ENCODE measurements at places on chromosomes 12 and 14.

DNA sequence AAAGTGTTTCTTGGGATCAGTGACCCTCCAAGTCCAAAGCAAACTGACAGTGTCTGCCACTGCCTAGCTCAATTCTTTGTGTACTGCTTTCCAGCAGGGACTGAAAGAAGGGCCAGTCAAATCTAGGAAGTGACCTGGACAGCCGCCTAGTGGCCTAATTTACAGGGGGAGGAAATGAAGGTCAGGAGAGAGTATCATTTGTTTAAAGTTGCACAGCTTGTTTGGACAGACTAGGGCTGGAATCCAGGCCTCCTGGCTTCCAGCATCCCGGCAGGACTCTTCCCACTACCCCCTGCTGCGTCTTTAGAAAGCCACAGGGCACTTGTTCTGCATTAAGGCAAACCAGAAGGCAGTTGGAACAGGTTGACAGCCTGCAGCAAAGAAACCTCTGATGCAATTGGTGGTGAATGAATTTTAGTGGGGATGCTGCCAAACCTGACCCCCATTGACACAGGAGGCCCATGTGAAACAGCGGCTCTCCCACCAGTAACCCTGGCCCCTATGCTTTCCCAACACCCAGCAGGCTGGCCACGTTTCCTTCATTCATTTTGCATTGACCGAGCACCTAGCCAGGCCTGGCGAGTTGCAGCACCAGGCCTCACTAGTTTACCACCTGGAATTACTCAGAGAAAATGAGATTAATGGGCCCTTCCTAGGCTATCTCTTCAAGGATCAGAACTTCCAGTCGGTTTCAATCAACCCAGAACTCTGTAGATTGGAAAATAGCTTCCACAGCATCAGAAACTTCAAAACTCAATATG lies 28.2 kb downstream of the GALNT16 start:
- no peak for DNase-seq

GRCh38 chr14:23613242-23614070 lies 22.7 kb upstream of the DHRS2 start:
- DNase-seq = no peak

GRCh38 chr14:91138511-91139359 lies 24.9 kb downstream of the DGLUCY start:
- DNase-seq = peak; percentile 20

- no peak for DNase-seq
These were observed 24.0 kb upstream of the PDE1B start for GRCh38 chr12:54525383-54525782.

DNA sequence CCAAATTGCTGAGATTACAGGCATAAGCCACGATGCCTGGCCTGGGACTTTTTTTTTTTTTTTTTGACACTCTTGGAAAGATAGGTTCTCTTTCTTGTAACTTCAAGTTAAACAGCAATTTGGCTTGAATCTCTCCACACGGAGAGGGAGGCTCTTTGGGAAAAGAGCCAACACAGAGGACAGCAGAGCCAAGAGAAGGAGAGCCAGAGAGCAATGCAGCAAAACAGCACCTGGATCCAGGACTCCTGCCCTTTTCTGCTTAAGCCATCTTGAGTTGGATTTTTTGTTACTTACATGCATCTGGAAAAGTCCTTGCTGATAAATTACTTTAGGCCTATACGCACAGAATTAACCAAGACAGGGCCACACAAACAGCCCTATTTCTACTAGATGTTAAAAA lies 176.8 kb downstream of the APAF1 start:
- no peak for DNase-seq

- no peak for DNase-seq
These were observed 827.7 kb downstream of the TMTC2 start for GRCh38 chr12:83514372-83514771.

GRCh38 chr14:20732979-20733635 lies 12.6 kb upstream of the EDDM3A start:
- DNase-seq = no peak

- DNase-seq = no peak
These were observed 287.2 kb downstream of the BCAT1 start for GRCh38 chr12:24661657-24662096.

- DNase-seq = no peak
These were observed 1617.8 kb upstream of the FLRT2 start for GRCh38 chr14:83912032-83912642.

GRCh38 chr12:96365604-96366380 lies 34.4 kb downstream of the CDK17 start:
- DNase-seq = no peak

- DNase-seq = no peak
These were observed 515.7 kb upstream of the ATXN7L3B start for GRCh38 chr12:74021937-74022336.

DNA sequence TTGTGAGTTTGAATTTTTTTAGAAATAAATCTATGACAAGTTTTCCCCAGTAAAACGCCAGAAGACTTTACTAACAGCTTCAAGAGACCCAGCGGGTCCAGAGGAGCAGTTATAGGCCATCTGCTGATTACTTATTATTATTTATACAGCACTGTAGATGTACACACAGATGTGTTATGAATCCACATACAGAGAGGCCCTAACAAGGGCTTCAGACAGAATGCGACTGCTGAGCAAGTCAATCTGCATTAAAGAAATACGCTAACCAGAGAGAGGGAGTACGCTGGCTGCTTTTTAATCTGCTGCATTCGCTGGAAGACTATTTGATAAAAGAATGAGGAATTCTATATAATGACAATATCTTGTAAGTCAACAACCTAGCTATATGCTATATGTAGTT lies 32.5 kb downstream of the ATF7 start:
- DNase-seq = no peak

DNA sequence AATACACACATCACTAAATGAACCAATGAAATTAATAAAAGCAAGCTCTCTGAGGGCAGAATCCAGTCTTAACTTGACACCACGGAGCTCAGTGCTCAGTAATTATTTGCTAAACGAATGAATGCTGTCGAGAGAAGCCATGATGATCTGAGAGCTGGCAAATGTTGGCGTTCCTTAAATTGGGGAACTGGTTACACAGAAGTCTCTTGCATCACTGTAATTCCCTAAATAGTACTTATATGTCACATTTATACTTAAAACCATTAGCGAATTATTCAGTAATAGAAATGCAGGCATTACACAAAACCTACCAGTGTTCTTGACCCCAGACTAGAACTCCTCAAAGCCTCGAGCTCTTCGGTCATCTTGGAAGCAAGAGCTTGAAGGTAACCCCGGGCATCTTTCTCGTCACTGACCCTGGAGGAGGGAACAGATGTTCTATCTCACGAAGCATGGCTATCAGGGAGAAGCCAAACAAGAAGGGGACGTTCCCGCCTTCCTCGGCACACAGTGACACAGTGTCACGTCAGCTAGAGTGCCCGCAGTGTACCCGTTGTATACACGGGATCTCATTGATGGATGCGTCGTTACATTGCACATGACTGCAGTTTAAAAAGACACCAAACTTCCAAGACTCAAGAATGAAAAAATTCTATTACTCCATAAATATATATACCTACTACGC lies 43.6 kb downstream of the AMN start:
- DNase-seq = no peak

DNA sequence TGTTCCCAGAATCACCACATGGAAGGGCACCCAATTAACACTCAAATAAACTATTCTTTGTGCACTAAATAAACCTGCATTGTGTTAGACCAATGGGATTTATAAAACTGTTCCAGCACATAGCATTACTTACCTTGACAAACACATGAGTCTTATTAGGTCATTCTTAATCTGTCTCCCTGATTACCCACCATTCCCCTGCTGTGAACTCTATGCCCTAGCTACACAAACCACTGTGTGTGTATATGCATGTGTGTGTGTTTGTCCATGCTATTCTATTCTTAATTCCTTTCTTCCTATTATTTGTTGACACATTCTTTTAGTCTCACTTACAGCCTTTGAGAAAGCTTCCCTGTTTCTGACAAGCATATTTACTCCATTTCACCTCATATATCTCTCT lies 303.6 kb upstream of the GARIN6 start:
- no peak for DNase-seq

GRCh38 chr12:129186952-129187351 lies 333.7 kb downstream of the GLT1D1 start:
- no peak for DNase-seq

- DNase-seq = no peak
These were observed 13.4 kb upstream of the SLC38A4 start for GRCh38 chr12:46839232-46839631.

GRCh38 chr12:79121486-79121885 lies 256.9 kb downstream of the SYT1 start:
- no peak for DNase-seq

DNA sequence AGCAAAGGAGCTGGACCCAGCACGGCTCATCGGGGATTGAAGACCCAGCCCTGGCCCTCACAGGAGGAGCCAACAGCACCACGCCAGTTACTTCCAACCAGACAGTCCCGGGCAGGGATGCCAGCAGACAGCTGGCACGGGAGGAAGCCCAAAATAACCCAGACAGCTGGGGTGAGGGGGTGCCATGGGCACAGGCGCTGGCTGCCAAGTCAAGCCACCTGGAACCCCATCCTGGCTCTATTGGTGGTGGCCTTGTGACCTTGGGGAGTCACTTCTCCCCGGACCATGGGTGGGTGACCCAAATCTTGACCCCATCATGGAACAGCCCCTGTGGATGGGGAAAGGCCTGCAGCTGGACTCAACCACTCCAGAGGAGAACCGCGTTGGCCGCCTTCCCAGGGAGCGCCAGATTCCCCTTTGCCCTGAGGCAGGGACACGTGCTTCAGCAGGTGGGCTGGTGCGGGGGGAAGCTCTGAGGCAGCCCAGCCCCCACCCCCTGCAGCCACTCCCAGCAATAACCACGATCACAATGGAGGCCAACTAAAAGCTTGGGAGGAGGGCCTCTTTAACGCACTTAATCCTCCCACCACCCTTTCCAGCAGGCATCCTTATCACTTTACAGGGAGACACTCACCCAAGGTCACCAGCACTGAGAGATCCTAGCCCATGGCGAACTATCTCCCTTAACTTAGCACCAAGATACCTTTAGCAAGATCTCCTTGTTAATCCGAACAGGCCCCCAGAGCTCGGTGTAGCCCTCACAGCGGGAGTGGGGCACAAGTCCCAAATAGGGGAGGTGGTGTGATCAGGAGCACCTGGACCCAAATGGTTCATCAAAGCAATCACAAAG lies 4.7 kb upstream of the RHOF start:
- no peak for DNase-seq

- DNase-seq = peak; percentile 52
These were observed 2.2 kb upstream of the NXPH4 start for GRCh38 chr12:57214398-57214781.

GRCh38 chr14:104571246-104571645 lies 8.3 kb upstream of the C14orf180 start:
- DNase-seq = no peak

GRCh38 chr12:25764409-25764808 lies 194.1 kb upstream of the RASSF8 start:
- no peak for DNase-seq

DNA sequence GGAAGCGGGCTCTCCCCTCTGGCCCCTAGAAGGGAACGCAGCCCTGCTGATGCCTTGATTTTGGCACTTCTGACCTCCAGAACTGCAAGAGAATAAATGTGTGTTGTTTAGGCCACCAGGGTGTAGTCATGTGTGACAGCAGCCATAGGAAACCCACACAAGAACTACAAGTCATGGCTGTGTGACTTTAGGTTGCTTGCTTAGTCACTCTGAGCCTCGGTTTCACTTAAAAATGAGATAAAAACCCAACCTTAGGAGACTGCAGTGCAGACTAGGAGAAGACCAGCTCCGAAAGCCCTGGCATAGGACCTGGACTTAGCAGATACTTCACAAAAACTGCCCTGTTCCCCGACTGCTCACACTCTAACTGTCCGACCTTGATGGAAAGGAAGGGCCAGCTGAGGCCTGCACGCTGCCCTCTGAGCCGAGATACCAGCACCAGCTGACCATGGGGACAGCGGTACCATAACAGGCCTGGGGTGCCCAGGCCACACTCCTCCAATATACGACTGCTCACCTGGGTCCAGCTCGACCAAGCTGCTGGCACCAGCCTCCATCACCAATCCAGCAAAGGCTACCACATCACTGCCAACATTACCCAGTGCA lies 53.5 kb downstream of the CCDC85C start:
- no peak for DNase-seq

GRCh38 chr14:31261859-31262731 lies 54.5 kb upstream of the HECTD1 start:
- no peak for DNase-seq

DNA sequence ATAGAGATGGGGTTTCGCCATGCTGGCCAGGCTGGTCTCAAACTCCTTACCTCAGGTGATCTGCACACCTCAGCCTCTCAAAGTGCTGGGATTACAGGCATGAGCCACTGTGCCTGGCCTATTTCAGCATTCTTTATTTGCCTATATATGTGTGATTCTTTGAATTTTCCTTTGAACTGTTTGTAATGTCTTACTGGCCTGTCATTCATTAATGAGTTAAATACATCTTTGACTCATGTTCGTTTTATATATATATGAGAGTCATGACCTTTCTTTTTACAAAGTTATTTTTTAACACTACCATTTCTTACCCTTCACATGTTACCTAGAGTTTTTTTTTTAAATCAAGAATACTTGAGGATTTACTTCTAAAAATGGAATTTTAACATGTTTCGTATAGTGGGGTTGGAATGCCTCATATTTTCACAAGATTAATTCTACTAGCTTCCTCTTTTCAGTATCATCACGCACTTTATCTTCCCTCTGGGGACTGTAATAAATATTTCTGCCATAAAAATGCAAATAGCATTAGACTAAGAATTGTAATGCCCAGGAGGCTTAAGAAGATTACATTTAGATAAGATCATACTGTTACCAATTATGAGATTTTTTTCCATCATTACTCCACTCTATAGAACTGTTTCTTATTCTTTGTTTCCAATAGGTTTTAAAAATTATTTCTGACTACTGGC lies 66.7 kb downstream of the NTN4 start:
- no peak for DNase-seq
